Skin of body (tissue), 3 donors: ENCODE measurements at places on chromosomes 4 and X. TPM values are rescaled to one million over a fixed set of nuclear protein-coding genes. Genes with fewer than 3 reads are reported as not detected.

Gene PRKX
- 15.3 TPM for total RNA-seq

DNA sequence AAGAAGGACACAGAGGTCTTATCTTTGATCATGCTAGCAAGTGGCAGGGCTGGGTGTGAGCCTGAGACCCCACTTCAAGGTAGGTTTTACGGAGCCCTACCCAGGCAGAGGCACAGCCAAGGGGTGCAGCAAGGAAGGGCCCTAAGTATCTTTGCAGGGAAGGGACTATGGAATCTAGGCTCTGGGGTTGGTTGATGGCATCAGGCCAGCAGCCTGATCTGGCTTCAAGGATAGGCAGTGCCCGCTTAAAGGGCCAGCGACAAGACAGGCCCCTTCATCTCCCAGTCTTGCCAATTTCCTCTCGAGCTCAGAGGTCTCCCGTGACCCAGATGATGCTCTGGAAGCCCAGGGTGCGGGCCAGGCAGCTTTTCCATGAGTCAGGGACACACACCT is 5.8 kb downstream of the ABLIM2 start:
- DNase-seq: no peak

DNA sequence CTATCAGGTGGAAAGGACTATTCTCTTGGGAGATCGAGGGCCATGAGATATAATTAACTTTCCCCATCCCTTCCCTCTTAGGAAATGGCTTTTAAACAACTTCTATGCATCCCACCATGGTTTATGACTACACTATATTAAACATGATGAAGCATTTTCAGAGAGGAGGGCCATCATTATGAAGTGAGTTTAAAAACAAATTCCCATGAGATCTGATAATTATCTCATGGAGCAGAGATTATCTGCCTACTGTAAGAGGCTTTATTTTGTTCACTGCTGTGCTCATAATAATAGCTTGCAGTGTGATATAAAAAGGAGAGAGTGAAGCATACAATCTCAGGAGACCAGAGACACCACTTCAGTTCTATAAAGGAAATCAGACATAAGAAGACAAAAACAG is 330.5 kb upstream of the ZFP42 start:
- no peak for DNase-seq

DNA sequence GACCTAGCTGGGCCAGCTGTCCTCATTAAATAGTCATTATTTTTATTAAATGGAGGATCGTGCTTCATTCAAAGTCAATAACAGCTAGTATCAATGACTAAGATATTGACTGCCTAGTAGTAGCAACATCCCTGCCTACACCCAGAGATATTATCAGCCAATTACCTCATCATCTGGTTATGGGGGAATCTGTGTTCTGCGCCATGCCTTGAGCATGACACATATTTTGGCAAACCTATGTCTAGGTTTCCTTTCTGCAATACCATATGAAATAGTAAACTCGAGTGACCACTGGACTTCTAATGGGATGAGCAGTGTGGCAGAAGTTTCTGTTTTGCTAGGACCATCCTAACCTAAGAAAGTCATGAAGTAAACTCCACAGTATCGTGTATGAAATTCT is 50.0 kb upstream of the AADAT start:
- DNase-seq: no peak

Gene MSX1
- 6.1 TPM for total RNA-seq

DNA sequence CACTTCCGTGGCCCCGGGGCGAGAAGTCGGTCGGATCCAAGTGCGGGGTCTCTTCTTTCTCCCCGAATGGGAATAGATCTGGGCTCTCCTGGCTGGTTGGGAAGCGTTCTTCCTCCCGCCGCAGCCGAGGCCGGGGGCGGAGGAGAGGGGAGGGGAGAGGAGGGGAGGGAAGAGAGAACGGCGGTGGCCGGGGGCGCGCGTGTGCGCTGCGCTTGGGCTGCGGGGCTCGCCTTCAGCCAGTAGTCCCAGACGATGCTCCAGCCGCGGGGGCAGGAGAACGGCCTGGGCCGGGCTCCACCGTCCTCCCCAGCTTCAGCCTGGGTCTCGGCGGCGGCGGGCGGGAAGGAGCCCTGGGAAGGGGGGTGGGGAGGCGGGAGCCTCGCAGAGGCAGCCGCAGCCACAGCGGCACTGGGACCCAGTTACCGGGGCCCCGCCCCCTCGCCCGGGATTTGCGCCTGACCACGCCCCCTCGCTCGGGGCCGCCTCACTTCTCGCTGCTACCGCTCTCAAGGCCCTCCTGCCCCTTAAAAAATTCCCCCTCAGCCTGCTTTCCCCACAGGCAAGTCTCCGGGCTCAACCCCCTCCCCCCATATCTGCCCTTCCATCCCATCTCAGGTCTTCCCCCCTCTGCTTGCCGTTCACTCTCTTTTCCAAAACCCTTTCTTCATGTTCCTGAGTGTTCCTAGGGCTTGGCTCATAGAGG is at the start of gene FGD1:
TSS of gene FGD1 (minus strand) at position 421 of the 703 bp plus-strand sequence. CDS start 802 bp downstream, outside the sequence.
- DNase-seq: no peak

Gene MAGEB2
- not detected for total RNA-seq

Gene PRSS12
- total RNA-seq: 13.1 TPM

Gene H2AZ1
- 123 TPM for total RNA-seq

DNA sequence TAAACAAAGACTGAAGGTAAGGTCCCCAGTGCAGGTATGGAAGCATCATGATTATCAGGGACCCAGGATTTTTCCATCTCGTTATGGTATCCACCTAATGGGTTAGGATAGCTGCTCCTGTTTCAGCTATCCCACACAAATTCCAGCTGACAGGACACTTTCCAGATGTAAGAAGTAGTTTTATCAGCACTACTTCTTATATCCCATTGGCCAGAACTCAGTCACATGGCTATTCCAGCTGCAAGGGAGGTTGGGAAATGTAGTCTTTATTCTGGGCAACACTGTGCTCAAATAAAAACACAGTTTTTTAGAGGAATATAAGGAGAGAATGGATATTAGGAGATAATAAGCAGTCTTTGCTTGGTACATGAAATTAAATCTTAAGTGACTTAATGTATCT is 96.7 kb downstream of the SRPX start:
- no peak for DNase-seq
